T-helper 2 cell (primary cell): ENCODE measurements at places on chromosomes 12 and 14.

GRCh38 chr12:51098611-51099010 is 15.2 kb upstream of the CSRNP2 start:
- no peak for DNase-seq

DNA sequence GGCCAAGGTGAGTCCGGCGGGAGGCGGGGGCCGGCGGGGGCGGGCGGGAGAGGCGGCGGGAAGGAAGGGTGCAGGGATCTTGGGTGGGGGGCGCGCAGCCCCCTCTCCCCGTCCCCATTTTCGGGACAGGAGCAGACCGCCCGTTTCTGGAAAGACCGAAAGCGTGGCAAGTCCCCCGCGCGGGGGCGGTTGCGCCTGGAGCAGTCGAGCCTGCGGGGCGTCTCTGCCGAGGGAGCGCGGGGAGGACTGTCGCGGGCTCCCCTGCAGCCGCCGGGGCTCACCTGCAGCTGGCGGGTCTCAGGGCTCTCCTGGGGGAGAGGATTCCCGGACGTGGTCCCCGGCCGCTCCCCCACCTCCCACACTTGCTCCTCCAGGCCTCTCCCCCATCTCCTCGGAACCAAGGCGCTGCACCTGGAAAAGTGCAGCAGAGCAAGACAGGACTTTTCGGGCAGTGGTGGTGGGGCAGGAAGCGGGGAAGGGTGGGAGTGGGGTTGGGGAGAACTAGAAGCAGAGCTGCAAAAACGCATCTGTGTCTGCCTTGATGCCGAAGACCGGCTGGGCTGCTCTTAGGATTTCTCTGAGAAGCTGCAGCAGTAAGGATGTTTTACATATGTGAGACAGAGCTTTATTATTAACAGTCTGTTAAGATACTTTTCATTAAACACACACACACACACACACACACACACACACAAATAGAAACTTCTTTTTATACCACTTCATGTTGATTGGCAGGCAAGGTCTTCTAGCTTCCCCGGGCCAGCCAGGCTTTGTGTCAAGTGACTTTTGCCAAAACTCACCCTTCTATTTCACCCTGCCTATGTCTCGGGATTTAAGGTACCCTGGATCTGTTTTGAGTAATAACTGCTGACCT is 677 bp downstream of the C12orf75 start:
- DNase-seq: no peak

GRCh38 chr12:48863291-48863690 is 2.4 kb downstream of the RND1 start:
- DNase-seq: no peak

DNA sequence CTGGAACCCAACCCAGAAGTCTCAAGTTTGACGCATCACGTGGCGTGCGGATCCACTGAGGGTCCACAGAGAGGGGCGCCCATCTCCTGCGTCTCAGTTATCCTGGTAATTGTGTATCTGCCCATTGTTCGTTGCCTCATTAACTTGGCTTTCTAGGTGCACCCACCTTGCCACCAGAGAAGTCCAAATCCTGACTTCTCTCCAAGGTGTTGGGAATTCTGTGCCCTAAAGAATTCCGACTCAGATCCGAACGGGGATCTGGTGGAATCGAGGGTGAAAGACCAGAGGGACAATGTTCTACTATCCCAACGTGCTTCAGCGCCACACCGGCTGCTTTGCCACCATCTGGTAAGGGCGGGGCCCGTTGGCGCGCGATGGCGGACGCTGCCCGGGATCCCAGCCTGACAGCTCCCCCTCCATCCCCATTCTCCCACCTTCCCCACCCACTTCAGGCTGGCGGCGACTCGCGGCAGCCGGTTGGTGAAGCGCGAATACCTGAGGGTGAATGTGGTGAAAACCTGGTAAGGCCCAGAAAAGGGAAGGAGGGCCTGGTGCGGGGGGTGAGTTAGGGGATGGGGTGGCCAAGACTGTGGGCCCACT is 481 bp downstream of the REC8 start:
- no peak for DNase-seq

- no peak for DNase-seq
These were observed 3.8 kb downstream of the CLECL1 start for GRCh38 chr12:9729082-9729481.

DNA sequence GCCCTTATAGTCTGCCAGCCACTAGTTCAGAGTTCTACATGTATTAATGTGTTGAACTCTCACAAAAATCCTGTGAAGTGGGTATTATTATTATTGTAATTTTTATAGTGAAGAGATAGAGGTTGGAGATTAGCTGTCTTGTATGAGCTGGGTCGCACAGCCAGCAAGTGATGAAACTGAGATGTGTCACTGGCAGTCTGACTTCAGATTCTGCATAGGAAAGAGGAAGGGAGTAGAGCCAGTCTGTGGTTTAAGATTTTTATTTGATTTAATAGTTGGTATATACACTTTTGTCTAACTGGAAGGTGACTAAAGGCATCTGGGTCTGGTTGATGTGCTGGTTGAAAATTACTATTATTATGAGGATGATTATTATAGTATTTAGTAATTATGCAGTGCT is 5.8 kb upstream of the FRS2 start:
- DNase-seq: no peak

DNA sequence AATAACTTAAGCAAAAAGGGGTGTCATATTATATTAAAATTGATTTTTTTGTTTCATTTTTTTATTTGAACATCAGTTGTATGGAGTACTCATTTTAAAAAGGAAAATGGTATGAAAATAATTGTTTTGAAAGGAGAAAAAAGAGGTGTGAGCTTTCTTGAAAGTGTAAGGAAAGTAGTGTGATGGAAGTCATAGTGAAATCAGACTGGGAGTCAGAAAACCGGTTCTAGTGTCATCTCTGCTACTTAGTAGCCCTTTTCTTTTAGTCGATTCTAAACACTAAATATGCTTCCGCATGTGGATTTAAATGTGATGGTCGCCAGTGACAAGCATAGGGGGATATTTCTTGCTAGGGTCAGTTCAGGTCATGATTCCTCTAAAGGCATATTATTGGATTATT is 1.8 kb upstream of the DYRK2 start:
- DNase-seq: no peak

GRCh38 chr12:159156-159782 is 54.7 kb downstream of the SLC6A12 start:
- no peak for DNase-seq

DNA sequence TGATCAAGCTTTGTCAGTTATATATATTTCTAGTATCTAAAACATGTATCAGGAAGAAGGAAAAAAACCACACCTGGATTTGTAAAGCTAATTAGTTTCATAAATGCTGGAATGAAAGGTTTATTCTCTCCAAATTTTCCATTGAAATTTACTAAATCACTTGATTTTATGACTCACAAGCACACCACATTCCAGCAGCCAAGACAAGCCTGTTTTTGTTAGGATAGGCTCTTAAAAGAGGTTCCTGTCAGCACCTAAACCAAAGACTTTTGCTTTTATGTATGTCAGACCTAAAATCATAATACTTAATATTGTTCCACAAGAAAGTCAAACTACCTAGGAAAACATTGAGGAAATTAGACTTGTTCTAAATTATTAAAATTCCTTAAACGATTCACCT is 85.3 kb upstream of the PAWR start:
- no peak for DNase-seq

DNA sequence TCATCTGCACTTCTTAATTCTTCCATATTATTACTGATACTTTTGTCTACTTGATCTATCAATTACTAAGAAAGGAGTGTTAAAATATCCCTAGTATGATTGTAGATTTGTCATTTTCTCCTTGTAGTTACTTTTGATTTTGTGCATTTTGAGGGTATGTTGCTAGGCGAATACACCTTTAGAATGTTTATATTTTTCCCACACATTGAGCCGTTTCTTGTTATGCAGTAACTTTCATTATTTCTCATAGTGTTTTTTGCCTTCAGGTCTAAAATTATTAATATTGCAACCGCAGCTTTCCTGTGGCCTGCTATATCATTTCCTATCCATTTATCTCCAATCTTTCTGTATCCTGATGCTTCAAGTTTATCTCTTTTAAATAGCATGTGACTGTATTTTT is 44.6 kb upstream of the C12orf42 start:
- no peak for DNase-seq

DNA sequence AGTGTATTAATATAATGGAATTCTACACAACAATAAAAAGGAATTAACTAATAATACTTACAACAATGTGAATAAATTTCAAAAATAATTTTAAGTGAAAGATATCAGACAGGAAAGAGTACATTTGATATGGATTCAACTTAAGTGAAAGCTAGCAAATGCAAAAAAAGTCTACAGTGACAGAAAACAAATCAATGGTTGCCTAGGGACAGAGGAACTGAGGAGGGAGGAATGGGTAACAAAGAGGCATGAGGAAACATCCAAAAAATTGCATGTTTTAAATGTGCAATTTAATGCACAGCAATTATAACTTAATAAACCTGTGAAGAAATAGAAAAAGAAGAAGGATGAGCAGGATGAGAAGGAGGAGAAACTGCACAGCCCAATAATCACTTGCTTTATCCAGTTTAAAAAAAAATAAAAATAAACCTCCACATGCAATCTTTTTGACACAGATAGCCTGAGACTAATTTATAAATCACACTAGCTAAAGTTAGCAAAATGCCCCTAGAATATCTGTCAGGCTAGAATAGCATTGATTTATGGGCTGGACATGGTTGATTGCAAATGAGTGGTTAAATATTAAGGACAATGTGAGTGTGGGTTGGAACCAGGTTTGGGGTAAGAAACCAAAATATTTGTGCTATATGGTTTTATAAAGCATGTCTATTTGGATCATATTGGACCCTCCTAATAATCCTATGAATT is 1089.1 kb downstream of the TRHDE start:
- no peak for DNase-seq

- DNase-seq: no peak
These were observed 1.8 kb downstream of the CCDC197 start for GRCh38 chr14:93998871-93999403.

- no peak for DNase-seq
These were observed 42.5 kb downstream of the CCDC88C start for GRCh38 chr14:91374879-91375702.

DNA sequence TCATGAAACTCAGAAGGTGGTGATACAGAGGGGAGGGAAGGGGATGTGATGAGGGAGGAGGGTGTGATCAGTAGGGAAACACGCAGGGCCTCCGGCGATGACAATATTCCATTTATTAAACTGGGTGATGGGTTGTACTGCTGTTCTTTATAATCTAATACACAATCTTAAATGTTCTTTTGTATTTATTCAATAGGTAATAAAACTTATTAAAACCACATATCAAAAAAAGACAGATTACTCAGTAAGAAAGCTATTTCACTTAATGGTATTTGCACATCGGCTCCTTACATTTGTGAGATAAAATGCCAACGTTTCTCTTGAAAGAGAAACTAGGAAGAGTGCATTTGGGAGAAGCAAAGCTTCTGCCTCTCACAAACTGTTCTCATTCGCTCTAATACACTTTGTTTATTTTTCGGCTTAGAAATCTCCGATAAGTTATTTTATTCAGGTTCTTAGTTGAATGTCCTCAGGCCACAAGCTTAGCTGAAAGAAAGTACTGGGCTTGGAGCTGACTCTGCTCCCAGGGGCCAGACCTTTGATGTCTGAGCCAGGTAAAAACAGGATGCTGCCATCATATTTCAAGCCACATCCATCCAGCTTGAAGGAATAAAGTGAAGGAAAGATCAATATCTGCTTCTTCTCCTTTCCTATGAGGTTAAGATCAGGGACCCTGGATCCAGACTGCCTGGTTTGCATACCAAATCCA is 17.5 kb downstream of the STON2 start:
- DNase-seq: no peak

- DNase-seq: no peak
These were observed 24.0 kb upstream of the GNG2 start for GRCh38 chr14:51836417-51836816.

DNA sequence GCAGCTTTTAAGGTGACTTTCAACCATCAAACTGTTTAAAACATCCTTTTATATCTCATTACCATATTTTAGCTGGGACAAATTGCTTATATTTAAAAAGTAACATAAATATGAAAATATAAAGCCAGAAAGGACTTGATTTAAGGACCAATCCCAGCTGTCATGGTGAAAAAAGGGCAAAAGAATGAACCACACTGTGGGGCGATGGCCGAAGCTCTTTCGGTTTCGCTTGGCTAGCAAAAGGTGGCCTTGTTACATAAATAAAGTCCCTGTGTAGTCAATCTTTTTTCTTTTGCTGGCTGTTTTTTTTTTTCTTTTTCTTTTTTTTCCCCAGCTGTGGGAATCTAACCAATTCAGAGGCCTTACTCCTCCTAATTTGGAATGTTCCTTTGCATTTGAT is 50.9 kb downstream of the FBXO33 start:
- DNase-seq: no peak

DNA sequence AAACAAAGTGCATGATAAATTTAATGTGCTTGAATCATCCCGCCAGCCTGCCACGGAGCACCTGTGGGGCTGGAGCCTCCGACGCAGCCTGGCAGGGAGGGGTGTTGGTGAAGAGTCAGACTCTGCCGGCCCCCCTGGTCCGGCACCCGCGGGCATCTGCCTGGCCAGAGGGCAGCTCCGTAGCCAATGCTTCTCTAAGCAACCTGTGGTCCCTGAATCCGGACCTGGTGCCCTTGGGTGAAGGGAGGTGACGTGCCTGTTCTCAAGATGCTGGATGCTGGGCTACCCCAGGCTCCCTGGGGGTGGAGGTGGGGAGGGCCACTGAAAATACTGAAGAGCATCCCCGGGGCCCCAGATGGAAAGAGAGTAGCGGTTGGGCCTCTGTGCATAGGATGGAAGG is 158.6 kb upstream of the C14orf180 start:
- no peak for DNase-seq

DNA sequence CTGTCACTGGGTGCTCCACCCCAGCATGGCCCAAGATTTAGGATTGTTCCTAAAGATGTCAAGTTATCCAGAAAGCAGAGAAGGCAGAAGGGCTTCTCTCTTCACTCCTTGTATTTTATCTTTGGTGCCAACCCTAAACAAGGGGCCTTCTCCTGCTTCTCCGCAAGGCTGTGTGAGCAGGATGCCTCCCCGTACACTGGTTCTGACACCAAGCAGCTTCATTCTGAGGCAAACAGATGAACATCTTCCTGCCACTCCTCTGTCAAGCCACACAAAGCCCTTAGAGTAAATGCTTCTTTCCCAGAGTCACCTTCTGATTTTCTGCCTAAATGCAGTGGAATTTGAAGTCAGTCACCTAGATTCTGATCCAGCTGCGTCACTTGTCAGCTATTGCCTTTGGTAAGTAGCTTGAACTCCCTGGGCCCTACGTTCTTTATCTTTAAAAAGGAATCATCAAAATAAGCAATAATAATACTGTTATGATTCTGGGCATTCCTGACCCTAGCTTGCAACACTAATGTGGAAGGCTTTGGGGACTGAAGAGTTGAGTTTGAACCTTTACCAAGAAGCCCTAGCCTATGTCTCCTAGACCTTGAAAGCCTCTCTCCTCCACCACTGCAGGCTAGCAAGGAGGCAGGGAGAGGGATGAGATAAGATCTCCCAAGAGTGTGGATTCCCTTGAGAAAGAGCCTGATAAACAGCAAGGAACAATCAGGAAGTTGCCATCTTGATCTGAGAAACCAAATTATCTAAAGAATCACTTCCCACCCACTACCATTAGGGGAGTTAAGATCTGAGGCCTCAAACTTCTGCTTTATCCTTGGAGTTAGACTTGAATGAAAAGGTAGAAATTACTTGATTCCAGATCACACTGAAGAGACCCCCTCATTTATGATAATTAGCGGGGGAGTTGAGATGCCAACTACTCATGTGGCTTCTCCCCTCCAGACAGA is 5.7 kb downstream of the KRT73 start:
- no peak for DNase-seq
